ENCODE measurements at places on chromosomes 3 and 15.

DNA sequence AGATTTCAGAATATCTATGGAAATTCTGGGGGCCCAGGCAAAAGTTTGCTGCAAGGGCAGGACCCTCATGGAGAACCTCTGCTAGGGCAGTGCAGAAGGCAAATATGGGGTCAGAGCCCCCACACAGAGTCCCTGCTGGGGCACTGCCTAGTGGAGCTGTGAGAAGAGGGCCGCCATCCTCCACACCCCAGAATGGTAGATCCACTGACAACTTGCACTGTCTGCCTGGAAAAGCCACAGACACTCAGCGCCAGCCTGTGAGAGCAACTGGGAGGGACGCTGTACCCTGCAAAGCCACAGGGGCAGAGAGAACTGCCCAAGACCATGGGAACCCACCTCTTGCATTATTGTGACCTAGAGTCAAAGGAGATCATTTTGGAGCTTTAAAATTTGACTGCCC is 13.8 kb downstream of the CCNDBP1 start:
- DNase-seq = no peak

DNA sequence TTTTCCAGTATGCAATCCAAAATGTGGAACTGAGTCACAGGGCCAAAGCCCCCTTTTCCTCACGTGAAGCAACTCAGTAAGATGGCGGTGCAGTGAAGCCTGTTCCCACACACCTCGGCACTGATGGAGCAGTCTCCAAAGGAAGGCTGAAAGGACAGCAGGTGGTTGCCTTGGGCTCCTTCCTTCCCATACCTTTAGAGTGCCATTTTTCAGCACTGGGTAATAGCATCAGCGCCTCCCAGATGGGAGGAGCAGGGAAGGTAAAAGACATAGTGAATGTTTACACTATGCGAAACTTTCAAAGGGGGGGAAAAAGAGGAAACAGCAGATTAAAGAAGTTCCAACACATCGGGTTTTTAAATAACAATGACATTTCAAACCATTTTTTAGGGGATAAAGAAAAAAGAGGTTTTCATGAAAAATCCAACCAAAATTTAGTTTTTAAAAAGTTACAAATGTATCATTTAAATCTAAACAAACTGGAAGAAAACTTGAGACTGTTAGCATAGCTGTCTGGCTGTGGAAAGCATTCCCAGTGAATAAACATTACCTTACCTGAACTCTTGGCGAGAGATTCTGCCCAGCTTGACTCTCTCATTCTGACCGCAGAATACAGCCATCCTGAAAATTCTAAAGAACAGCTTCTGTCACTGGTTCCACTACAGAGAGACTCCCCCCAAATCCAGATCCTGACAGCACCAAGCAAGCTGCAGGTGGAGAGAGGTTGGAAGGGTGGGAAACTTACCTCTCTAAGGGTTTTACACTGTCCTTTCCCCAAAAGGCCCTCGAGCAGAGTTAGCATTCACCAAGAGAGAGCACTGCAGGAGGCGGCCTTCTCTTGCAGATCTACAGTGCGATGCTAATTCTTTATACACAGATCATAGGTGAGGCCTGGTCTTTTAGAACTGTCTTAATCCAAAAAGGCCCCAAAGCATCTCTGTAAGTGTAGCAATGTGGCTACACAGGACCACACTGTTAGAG is 32.6 kb downstream of the ABCC5 start:
- DNase-seq = no peak

DNA sequence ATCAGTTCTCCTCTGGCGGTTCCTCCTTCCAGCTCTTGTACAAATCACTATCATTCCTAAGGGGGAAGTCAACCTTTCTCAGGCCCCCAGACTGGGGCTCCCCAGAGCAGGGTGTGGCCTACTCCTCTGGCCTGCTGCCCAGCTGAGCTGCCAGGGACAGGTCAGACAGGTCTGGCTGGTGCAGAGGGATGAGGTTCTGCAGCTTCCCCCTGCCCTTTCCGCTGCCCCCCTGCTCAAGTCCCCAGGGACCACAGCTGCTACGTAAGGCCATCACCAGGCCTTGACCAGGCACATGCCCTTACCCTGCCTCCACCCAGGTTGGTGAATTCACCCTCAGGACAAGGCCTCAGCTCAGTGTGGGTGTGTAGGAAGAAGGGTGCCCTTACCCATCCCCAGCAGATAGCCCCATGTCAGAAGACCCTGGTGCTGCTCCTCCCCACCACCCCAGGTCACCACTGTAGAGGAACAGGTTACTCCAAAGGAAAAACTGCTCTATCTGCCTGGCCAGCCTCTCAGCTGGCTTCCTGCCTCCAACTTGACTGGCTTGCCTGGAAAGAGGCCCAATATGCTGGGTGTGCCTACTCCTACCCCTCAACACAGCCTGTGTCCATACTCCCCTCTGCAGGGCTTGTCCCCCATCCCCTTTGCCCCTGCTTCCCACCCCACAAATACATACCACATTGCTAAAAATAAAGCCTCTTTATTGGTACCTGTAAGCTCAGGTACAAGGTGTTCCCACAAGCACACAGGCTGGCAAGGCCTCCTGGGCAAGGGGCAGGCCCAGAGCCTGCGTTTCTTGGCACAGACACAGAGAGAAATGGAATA is 12.0 kb downstream of the CSRNP1 start:
- DNase-seq = no peak

- DNase-seq = no peak
Measured at GRCh38 chr15:59828263-59828662, 139.1 kb upstream of the BNIP2 start.

- no peak for DNase-seq
Measured at GRCh38 chr3:147864754-147865354, 455.7 kb downstream of the ZIC1 start.

- DNase-seq = no peak
Measured at GRCh38 chr15:89401631-89402517, 67.2 kb upstream of the POLG start.

GRCh38 chr15:42007386-42007785 is 13.5 kb downstream of the PLA2G4E start:
- no peak for DNase-seq

GRCh38 chr3:4351164-4351855 is 48.1 kb downstream of the SETMAR start:
- DNase-seq = no peak

DNA sequence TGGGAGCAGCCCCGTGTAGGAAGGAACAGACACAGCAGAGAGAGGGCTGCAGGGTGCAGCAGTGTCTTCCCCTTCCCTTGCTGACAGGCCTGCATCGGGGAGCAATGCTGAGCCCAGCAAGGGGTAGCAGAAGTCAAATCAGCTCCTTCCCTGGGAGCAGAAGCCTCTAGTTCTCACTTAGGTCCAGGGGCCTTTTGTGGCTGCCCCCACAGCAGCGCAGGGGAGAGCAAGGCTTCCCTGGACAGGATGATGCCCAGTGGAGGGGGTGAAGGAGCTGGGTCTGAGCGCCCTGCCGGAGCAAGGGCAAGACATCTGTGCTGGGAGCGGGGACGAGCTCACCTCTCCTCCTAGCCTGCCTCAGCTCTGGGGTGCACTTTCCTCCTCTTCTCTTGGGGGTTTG is 827 bp downstream of the PLCB2 start:
- DNase-seq = no peak
